Erythroblast (primary cell): ENCODE measurements at places on chromosomes 6 and 20.

GRCh38 chr20:47419953-47420514 is 63.5 kb upstream of the ZMYND8 start:
- DNase-seq, result no peak

GRCh38 chr6:77124604-77125003 is 338.7 kb downstream of the HTR1B start:
- peak; percentile 2 for DNase-seq

GRCh38 chr6:1137849-1138248 is 174.0 kb upstream of the FOXQ1 start:
- no peak for DNase-seq

- DNase-seq, result no peak
Observed at GRCh38 chr20:58375759-58376352, 13.2 kb upstream of the VAPB start.

DNA sequence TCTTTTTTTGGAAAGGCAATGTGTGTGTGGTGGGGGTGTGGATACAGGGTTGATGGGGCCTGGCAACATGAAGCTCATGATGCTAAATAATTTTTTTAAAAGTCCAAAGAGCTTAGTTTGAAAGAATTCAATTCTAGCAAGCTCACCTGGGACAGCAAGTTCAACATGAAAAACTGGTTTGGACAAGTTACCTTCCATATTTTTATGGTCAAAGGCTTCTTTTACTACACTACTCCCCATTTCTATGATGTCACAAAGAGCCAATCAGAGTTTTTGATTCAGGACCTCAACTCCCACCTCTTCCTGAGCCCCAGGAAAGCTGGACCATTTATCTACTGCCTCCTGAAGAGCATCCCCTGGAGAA is 66.1 kb upstream of the CTNNBL1 start:
- DNase-seq, result no peak

DNA sequence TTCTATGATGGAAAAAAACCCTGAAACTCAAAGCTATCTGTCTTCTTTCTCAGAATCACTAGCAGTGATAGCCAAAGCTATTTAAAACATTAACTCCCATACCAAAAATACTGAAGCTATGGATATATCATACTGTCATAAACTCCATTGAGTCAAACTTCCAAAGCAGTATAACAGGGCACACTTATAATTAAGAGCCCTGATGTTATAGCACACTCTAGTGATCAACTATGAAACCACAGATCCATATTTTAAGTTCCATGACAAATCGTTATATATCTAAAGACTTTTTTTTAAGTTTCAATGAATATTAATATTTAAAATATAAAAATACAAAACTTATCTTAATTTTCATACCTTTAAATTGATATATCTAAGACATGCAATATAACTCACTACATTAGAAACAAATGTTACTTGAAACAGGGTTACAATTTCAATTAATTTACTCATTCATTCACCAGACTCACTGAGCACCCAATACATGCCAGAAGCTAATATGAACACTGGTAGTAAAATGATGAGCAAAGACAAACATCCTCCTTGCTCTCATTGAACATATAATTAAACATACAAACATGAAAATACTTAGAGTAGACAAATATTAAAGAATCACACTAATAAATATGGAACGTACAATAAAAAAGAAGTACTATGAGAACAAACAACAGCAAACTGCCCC is 69.3 kb downstream of the IBTK start:
- peak; percentile 27 for DNase-seq

DNA sequence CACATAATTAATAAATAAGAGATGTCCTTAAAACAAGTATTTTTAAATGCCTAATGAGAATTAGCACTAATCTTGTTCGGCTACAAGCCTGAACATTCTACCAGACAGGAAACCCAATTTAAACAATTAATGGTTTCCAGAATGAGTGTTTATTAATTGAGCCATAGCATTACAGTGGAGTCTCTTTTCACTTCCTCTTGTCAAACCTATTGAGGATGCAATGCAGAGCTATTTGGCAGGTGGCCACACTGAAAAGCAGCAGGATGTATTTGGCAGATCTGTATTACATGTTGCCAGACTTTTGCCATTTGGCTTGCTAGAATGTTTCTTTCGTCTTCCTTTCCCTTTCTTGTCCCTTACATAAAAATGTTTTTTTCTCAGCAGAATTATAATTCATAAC is 475.2 kb upstream of the MARCKS start:
- no peak for DNase-seq

DNA sequence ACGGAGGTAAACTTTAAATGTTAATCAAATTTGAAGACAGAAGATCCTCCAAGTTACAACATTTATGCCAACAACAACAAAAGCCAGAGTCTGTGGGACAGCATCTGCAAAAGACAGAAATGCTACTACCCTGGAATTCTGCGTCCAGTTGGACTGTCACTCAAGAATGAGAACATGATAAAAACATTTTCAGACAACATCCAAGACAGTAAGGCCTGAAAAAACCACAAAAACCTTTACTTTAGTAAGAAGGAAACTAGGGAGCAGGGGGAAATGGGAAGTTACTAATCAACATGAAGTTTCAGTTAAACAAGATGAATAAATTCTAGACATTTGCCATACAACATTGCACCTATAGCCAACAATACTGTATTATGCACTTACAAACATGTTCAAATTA is 77.6 kb downstream of the MLIP start:
- DNase-seq, result no peak

GRCh38 chr6:105402090-105402938 is 568 bp downstream of the PREP start:
- DNase-seq, result peak; percentile 70

DNA sequence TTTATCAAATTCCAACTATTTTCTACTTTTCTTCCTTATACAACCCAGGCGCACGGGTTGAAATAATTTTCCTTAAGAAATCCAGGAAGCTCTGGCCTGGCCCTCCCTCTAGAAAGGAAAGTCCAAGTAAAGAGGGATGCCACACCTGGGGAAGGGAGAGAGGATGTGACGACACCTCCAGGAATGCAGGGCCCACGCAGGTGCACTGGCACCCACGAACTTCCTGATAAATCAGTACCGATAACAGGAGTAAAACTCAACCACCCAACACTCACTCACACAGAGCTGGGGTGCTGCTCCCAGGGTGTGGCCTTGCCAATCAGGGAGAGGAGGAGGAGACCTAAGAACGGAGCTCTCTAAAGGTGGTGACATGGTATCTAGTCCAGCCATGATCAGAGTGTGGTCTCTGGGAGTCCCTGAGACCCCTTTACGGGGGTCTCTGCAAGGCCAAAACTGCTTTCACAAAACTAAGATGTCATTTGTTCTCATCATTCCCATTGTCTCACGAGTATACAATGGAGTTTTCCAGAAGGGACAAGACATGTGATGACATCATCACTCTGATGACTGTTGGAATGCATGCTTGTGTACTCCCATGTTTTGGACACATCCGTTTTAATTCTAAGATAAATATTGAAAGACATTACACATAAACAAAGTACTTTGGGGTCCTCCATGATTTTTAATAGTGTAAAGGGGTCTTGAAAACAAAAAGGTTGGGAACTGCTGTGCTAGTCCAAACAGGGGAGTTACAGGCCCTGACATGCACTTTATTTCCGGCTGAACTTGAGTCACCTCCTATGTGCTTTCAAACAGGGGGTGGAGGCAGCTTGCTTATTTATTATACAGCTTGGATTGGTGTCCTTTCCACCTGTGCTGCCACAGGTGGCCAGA is 2.2 kb upstream of the PARD6B start:
- DNase-seq, result peak; percentile 41

DNA sequence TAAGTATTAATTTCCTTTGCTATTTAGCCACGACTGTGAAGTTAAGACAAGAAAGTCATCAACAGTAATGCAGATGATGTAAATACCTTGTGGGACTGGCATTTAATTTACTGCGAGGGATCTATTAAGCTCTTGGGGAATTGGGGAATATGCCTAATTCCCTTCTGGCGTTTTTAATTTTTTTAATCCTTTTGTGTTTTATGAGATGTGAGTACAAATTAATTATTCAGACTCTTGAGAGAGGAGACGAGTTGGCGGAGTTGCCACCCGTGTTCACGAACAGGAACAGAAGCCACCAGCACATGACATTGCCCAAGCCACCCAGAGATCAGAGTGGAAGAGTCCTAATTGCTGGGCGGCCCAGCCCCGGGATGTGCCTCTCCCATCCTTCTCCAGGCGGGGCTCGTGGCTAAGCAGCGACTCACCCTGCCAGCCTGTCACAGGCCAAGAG is 533 bp upstream of the CRYBG1 start:
- DNase-seq, result no peak

GRCh38 chr6:13431861-13432465 is 55.4 kb downstream of the GFOD1 start:
- no peak for DNase-seq

DNA sequence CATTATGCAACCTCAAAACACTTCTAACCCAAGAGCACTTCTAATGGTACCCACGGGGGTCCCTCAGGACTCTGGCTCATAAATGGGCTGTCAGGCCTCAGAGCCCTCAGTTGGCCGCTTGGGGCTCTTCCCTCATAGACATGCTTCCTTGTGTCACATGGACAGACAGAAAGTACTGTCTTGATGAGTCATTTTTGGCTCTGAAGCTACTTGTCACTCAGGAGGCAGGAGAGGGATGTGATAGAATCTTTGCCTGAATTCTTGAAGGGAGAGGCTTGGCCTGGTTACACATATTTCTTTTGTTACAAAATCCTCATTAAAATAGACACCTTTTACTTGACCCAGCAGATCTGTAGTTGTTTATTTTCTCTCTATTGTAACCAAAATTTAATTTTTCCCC is 15.1 kb upstream of the EDN1 start:
- DNase-seq, result no peak

- no peak for DNase-seq
Observed at GRCh38 chr6:68108233-68108835, 526.7 kb upstream of the ADGRB3 start.

DNA sequence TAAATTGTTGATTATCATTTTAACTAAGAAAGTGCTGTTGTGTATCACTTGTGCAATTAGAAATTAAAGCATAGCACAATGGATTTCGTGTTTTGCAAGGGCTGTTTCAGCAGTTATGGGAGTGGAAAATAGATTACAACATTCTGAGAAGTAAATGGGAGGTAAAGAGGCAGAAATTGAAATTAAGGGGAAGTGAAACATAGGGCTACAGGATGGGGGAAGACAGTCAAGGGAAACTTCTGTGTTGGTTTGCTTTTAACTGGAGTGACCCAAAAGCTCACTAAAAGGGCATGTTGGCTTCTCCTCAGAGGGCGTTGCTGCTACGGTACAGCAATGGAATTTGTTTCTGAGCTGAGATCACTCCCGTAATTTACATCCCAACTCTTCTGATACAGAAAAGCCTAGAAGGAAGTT is 147.5 kb downstream of the BCAS1 start:
- no peak for DNase-seq

GRCh38 chr6:129209355-129209754 is 326.4 kb downstream of the LAMA2 start:
- DNase-seq, result no peak

DNA sequence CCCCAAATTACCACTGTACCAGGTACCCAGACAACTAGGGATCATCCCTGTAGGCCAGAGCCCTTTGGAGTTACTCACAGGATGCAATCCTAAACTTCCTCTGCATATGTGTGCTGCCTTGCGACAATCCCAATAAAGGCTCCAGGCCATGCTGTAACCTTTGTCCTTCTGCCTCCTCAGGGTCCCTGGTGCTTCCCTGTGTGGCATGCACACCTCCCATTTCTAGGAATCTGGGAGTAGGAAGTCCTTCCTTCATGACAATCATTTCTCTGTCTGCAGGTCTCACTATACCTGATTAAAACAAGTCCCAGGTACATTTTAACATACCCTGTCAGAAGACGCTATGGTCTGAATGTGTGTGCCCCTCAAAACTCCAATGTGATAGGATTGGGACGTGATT is 37.0 kb upstream of the MCUR1 start:
- DNase-seq, result no peak

GRCh38 chr20:15927893-15928650 is 645.2 kb downstream of the KIF16B start:
- DNase-seq, result no peak

GRCh38 chr20:62718546-62718945 is 9.9 kb downstream of the NTSR1 start:
- no peak for DNase-seq

- DNase-seq, result no peak
Observed at GRCh38 chr6:70412252-70413113, 825 bp upstream of the FAM135A start.

DNA sequence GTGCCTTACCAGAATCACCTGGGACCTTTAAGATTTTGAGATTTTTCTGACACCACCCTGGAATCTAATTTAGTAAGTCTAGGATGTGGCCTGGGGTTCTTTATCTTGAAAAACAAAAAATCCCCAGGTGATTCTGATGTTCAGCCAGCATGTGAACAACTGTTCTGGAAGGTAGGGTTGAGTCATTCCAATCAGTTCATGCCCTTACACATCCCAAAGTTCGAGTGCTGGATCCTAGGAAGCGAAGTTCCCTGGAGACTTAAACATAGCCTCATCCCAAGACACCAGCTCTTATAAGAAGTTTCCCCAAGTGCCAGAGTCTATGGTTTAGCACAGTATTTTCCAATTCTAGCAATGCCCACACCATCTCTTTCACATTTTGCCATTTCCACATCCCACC is 6.3 kb upstream of the TSHZ2 start:
- no peak for DNase-seq

DNA sequence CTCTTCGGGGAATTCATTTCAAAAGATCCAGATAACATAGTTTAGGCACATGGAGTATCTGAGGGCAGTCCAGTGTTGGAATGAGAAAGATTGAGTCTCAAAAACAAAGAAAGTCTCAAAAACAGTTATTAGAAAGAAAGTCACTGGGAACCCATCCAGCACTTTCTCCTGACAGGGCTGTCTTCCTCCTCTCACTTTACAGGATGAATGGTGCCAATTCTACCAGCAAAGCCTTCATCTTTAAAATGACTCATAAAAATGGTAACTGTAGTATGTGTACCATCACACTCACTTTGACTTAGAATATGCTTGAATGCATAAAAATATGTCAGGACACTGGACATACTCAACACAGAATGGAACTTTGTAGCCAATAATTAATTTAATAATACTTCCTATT is 71.3 kb downstream of the SLC22A3 start:
- no peak for DNase-seq

DNA sequence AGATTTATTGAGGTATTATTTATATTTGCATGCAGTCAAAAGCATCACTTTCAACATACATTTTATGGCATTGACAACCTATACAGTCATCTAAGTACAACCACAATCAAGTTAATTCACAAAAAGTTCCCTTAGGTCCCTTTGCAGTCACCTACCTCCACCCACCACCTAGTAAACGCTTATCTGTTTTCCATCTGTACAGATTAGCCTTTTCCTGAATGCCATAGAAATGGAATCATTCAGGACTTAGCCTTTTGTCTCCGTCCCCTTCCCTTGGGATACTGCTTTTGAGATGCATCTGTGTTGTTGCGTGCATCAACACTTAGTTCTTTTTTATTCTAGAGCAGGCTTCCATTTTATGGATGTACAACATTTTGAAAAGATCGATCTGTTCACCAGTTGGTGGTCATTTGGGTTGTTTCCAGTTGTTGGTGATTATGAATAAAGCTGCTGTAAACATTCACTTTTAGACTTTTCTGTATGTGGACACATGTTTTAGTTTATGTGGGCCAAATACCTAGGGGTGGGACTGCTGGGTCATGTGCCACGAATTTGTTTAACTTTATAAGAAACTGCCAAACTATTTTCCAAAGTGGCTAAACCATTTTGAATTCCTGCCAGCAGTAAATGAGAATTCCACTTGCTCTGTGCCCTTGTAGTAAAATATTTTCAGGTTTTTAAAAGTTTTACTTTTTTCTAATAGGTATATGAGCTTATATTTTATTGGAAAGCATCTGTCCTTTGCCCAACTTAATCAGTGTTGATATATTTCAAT is 17.6 kb upstream of the IFNGR1 start:
- DNase-seq, result no peak

GRCh38 chr6:23870496-23870895 is 255.5 kb upstream of the NRSN1 start:
- DNase-seq, result no peak
